ENCODE measurements at places on chromosomes 11 and 22. TPM values are rescaled to one million over a fixed set of nuclear protein-coding genes. Genes with fewer than 3 reads are reported as not detected.

SLC22A9 gene
- not detected for total RNA-seq

KCNQ1OT1 gene
- total RNA-seq = 0.12 TPM

SMC1B gene
- total RNA-seq = 2.1 TPM

SHISAL1 gene
- total RNA-seq = not detected

NXPE2 gene
- total RNA-seq = not detected

NLRP6 gene
- total RNA-seq = 3.7 TPM

Measured in activated naive CD8-positive, alpha-beta T cell treated with anti-CD3 and anti-CD28 coated beads for 36 hours (primary cell).